CD4-positive, alpha-beta T cell treated with Interleukin-6 at 100 ng/mL for 8 hours (primary cell): ENCODE measurements at places on chromosomes 5 and 9.

DNA sequence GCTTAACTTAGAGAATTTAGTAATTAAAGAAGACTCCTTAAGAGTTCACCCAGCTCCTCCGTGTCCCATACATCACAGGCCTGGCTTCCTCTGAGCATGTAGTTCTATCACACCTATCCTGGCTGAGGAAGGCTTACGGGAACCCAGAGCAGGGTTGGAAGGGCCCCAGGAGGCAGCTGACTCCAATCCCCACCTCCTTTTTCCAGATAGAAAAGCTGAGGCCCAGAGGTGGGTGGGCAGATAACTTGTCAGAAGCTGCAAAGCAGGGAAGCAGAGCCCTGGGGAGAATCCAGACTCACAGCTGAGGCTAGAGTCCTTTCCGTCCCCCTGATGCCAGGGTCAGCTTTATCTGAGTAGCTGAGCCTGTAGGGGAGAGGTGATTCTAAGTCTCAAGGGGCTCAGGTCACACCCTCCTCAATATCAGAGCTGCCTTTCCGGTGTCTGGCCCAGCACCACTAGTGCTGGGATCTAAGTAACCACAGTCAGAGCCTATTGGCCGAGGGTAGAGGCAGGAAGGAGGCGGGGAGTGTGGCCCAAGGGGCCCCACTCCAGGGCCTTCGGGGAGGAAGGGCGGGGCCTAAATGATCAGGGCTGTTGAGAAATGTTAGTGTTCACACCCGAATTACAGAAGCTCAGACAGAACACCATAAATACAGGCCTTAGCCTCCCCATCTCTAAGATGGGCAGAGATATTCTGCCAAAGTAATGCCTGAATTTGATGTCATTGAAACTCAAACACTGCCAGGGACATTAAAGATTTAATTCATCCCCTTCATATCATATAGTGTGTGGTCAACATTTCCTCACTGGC, 9.9 kb downstream of the CCDC69 start:
- DNase-seq = peak; percentile 91

DNA sequence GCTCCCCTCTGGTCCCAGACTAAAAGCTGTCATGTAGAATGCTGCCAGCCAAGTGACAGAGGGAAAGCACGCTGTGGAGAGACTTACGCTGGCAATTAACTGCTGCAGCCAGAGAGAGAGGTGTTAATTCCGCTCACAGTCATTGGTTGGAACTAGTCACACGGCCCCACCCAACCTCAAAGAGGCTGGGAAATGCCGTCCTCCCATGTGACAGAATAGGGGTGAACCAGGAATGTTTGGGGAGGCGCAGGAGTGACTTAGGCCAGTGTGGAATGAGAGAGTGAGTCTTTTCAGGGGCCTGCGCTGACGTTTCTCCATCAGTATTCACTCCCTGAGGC, 87.6 kb downstream of the AMBP start:
- DNase-seq = no peak

DNA sequence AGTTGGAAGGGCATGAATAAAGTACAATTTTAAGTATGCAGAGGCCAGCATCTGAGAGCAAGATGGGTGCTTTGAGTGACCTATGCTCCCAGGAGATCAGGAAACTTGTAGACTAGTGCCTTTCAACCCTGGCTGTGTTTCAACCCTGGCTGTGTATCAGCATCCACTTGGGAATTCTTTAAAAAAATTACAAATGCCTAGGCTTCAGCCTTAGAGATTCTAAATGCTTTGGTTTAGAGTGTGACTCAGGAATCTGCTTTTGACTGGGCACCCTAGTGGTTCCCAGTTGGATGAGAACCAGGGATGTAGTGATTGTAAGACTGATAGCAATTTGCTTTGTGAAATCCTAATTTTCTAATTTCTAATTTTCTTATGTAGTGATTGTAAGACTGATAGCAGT, 65.6 kb downstream of the RALGPS1 start:
- DNase-seq = no peak

GRCh38 chr5:118611332-118611945, 376.9 kb downstream of the DTWD2 start:
- DNase-seq = no peak

DNA sequence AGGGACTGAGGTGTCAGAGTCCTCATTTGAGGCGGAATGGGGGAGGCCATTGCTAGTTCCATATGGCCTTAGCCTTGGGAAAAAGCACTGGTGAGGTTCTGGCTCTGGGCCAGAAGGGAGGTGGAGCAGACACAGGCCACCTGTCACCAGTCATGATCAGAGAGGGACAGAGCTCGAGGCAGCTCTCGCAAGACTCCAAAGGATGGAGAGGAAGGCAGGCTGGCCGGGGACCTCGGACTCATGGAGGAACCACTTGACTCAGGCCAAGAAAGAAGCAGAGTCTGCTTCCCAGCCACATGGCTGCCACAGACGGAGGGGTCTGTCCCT, 29.2 kb upstream of the NSMF start:
- no peak for DNase-seq

GRCh38 chr5:96687812-96688453, 25.8 kb downstream of the CAST start:
- DNase-seq = peak; percentile 32

DNA sequence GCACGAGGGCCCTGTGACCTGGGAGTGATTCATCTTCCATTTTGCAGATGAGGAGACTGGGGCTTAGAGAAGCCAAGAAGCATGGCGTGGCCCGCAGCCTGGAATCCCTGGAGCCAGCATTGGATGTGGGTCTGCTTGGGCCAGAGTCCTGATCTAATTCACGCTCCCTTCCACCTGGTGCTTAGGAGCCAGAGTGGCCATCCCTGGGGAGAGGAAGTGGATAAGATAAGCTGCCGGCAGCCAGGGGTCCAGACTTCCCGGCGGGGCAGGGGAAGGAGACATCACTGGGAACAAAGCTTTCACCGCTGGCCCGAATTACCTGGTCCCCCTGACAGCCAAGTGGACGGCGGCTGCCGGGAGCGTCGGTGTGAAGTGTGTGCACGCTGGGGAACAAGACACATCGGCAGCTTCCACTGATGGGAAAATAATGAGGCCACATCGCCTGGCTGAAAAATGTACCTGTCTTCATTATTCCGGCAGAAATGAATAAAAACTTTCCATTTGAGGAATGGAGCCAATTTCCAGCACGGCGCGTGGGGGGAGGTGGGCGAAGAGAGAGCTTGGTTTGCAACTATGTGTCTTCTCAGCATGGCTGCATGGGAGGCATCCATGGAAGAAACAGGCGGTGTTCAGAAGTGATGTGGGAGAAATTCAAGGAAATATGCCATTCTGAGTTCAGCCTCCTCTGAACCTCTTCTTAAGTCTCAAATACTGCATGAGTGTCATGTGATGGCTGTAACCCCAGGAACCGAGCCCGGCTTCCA, 78.5 kb downstream of the OLFM1 start:
- no peak for DNase-seq

- no peak for DNase-seq
Measured at GRCh38 chr5:173733425-173733824, 117.0 kb upstream of the BOD1 start.

- DNase-seq = no peak
Measured at GRCh38 chr9:97315550-97315949, 8.1 kb downstream of the CCDC180 start.

GRCh38 chr5:5613261-5613990, 190.9 kb downstream of the ICE1 start:
- DNase-seq = no peak

DNA sequence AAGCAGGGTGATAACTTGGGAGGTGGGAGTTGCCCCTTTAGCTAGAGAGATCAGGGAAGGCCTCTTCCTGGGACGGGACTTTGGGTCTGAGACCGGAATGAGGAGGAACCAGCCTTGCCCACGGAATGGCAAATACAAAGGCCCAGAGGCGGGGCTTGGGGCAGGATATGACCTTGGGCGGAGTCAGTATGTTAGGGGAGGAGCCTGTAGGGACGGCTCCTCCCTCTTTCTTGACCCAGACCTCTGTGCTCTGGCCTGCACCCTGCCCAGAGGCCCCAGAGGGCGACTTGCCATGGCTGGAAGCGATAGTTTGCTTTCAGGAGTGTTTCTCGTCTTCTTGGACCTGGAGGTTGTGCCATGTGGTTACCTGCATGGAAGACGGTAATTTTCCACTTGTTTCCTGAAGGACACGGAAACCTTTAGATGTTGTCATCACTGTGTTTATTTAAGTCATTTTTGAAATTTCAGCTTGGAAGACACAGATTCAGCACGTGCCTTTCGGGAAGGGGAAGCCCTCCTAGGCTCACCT, 85.6 kb downstream of the DAB2IP start:
- DNase-seq = no peak

- no peak for DNase-seq
Measured at GRCh38 chr5:136717917-136718316, 352.6 kb upstream of the TRPC7 start.

GRCh38 chr9:107375651-107376369, 92.7 kb downstream of the RAD23B start:
- DNase-seq = no peak

GRCh38 chr5:127583866-127584265, 65.0 kb upstream of the CTXN3 start:
- DNase-seq = no peak

- DNase-seq = no peak
Measured at GRCh38 chr9:16883586-16883985, 13.1 kb upstream of the BNC2 start.

GRCh38 chr5:126490167-126490940, 67.1 kb downstream of the GRAMD2B start:
- no peak for DNase-seq

DNA sequence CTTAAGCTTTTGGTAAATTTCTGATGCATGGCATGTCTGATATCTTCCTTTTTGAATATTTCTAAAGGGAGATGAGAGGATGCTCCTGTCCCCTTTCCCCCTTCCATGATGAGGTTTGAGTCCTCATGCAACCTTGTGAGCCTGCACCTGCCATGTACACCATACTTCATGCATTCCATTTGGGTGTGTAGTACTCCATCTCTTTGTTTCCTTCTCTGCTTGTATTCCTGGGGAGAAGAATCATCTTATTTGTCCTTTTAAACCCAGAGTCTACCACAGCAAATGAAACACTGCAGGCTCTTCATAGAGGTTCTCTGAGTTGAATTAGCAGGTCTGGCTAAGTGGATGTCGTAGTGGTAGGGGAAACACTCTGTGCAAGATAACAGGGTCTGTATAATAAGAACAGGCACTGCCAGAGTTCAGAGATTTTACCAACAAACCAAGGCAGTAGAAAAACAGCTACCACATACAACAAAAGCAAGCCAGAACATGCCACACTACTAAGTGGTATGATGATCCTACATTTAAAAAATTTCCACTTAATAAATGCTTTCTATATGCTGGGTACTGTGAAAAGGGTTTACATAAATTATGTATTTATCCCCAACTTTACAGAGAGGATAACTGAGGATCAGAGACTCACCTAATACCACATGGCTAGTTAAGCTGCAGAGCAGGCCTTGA, 439.8 kb upstream of the GRIA1 start:
- DNase-seq = no peak

DNA sequence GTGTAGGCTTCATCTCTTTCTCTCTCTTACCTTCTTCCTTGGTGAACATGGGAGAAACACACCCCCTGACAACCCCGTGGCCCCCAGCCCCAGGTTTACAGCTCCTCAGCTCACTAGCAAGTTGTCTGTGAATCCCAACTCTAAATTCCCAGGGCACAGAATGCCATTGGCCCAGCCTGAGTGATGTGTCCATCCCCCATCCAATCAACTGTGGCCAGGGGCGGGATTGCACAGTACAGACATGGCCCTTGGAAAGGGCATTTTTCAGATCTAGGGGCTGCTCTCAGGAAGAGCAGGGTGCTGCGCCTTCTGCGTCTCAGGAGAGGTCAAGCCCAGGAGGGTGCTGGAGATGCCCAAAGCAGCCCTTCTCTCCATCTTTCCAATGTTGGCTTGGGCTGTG, 48.2 kb upstream of the ASS1 start:
- DNase-seq = no peak

DNA sequence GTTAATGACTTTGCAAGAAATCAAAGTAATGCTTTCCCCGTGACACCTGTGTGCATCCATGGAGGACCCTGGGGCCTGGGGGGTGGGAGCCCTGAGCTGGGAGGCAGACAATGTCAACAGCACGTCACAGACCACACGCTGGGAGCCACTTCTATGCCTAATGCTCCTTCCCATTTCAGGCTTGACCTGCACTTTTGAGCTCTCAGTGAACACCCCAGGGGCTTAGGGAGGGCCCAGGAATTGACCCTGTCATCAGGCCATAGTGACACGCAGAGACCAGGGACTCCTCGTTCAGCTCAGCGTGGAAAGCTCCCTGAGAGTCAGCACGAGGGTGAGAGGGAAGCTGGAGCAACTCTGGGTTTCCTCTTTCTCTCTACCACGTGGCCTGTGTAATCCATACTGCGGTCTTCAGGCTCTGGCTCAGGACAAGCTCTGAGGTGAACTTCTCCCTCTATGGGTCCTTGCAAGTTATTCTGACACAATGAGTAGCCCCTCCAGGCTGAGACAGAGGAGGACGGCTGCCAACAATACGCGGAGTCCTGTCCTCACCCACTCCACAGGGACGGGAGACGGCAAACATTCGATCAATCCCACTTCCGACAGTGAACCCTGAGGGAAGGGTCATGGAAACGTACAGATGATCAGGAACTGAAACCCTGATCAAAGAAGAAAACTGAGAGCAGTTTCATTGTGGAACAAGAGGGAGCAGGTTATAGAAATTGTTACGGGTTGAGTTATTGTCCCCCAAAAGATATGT, 130.8 kb upstream of the IRX4 start:
- DNase-seq = no peak

DNA sequence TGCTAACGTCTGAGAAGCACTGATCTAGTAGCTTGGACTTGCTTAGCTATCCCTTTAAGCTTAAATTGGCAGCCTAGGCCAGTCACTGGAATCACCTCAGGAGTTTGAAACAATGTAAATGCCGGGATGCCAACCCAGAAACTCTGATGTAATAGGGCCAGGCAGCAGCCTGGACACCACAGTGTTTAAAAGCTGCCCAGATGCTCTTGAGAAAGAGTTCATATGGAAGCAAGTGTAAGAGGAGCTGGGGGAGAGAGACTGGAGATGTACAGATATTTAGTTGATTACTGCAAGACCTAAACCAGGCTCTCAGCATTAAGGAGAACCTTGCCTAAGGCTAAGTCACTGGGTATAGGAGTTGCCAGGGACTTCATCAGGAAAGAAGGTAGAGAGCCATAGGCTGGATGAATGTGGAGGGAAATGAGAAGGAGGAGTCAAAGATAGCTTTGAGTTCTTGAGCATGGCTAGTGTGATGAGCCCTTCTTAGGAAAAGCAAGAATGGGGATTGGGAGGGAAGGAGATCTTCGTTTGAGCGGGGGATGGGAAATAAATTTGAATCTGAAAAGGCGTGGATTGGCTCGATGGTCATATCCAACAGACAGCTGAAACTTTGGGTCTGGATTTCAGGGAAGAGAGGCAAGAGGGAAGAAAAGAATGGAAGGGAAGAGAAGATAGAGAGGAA, 392.9 kb upstream of the WWC1 start:
- DNase-seq = no peak

DNA sequence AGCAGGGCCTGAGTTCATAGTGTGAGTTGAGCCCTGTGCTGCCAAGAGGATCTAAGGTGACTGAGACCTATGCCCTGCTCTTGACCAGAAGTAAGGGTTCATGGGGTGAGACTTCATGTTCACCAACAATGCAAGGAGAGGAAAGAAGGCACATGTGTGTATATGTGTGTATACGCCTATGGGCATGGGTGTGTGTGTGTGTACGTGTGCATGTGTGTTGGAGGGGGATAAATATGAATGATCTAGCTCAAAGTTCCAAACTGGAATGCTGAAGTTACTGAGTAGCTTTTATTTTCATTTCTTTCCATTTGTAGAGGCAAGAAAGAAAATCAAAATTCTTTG, 25.6 kb upstream of the HAND1 start:
- no peak for DNase-seq
